ENCODE measurements at places on chromosomes 13 and 19.

GRCh38 chr19:17767559-17767958, 16.3 kb downstream of the FCHO1 start:
- no peak for DNase-seq

DNA sequence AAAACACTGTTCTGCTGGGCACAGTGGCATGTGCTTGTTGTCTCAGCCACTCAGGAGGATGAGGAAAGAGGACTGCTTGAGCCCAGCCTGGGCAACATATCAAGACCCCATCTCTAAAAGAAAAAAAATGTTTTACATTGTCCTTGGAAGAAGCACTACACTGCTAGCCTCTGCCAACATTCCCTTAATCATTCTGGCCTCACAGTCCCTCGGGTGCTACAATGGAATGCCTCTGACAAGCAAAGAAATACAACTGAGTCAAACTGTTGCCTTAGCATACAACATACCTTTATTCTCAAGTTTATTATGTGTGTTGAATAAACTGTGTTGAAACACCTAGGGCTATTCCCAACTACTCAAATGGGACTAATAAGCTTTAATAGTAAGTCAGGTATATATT, 56.1 kb downstream of the PSPC1 start:
- no peak for DNase-seq

- peak; percentile 70 for DNase-seq
Observed at GRCh38 chr13:50401049-50401505, 385.8 kb downstream of the KCNRG start.

GRCh38 chr19:11414544-11414943, 4.6 kb downstream of the RGL3 start:
- no peak for DNase-seq

DNA sequence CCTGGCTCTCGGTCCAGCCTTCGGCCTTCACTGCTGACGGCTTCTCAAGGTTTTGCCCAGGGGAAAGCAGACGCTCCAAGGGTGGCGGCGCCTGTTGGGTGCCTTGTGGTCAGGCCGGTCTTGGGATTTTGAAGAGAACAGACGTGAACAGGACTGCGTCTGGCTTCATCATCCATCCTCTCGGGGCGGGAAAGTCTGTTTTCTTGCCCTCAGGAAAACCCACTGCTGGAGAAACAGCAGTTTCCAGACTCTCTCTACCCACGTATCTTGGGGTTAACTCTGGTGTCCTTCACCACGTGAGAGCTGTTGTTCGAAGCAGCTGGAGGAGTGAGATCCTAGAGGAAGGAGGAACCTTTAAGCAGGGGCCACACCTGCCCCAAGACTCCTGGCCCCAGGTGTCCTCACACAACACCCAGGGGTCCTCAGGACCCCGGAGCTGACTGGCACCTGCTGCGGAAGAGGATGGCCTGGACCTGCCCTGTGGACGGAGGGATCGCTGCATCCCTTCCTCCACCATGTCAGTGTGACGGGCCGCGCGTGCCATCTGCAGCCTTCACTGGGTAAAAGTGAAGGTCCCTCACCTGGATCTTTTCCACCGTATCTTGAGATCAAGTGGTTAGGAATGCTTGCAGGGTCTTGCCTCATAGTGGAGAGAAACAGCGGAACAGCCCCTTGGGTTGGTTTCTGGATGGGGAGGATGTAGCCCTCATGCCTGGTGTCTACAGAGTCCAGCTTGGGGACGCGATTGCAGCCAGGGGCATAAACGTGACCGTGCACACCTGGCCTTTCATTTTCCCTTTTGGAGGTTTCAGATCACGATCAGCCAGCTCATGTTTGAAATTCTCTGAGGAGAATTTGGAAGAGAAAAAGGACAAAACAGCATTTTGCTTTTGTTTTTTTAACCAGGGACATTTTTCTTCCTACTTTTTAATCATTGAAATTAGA, 69.5 kb upstream of the MCF2L start:
- no peak for DNase-seq
